ENCODE measurements at places on chromosomes 12 and 14.

GRCh38 chr12:94941440-94941862 is 62.0 kb downstream of the NDUFA12 start:
- DNase-seq = no peak

DNA sequence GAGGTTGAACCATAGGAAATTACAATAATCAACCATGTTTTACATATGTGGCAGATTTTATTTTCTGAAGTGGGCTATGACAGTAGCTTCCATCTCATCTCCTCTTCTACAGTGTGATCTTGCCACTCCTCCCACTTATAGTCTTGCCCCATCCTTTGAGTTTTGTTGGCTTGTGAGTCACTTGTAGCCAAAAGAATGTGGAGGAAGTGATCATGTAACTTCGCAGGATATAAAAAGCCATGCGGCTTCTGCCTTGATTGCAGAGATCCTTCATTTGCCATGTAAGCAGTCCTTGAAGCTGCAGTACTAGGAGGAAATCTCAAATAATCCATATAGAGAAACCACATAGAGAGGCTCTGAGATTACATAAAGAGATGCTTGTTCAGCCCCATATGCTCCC is 13.7 kb upstream of the ZNF84 start:
- no peak for DNase-seq

DNA sequence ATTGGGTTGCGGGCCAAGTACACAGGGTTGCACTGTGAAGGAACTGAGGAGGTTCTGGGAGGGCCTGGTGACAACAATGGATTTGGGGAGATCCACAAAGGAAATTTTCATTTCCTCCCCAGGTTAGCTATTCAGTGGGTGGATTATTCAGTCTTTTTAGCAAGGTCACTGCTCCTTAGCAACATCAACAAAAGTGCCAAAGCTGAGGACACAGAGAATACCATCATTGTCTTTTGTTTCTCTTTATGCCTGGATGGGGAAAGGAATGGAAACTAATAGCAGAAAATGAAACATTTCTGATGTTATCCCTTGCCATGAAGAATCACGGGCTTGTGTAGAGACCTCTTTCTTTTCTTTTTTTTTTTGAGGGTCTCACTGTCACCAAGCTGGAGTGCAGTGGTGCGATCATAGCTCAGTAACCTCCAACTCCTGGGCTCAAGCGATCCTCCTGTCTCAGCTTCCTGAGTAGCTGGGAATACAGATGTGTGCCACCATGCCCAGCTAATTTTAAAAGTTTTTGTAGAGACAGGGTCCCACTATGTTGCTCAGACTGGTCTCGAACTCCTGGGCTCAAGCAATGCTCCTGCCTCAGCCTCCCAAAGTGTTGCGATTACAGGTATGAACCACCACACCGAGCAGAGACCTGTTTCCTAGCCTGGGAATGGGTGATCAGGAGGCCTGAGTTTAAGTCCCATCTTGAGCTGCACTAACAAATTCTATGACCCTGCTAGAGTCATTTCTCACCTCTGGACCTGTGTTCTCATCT is 6.5 kb downstream of the PPP1R3E start:
- DNase-seq = no peak

DNA sequence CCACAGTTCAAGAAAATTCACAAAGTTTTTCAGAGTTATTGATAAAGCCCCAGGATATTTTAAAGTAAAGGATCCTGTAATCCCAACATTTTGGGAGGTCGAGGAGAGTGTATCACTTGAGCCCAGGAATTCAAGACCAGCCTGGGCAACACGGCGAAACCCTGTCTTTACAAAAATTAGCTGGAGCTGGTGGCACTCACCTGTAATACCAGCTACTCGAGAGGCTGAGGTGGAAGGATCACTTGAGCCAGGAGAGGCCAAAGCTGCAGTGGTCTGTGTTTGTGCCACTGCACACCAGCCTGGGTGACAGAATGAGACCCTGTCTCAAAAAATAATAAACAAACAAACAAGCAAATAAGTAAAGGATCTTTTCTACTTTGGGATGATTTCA is 39.5 kb upstream of the LRRK2 start:
- no peak for DNase-seq

DNA sequence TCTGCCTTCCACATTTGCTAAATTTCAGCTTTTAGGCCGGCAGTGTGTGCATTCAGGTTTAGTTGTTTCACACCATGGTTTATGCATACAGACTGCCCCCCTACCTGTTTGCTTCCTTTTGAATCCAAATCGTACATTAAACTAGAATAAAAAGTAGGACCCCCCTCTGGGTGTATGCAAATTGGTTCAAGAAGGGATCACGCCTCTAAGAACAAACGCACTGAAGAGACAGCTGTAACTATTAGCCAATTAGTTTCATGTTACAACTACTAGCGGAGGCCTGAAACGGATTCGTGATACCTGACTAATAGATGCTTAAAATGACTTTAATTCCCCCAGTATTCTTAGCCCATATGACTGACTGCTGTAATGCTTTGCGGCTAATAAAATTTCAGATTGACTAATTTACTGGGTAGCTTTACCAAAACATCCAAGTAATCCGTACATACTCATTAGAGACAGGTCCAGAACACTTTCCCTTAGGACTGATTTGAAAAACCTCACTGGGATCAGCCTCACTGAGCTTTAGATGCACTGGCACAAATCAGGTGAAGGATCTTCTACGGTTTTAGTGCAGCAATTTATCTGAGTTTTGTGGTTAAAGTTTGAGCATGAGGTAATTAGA is 411.8 kb downstream of the NPAS3 start:
- no peak for DNase-seq

DNA sequence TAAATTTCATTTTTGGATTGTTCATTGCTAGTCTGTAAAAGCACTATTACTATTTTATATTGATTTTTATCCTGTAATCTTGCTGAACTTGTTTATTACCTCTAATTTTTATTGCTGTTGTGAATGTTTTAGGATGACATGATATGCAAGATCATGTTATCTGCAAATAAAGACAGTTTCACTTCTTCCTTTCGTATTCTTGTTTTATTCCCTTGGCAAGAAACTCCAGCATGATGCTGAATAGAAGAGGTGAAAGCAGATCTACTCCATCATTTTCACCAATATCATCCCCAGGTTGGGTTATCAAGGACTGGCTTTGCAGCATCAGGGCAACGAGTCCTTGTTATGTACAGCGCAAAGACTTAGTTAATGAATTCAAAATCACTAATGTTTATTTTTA is 2.7 kb upstream of the CLECL1 start:
- DNase-seq = no peak

GRCh38 chr12:40198601-40199000 is 26.2 kb upstream of the LRRK2 start:
- DNase-seq = no peak

DNA sequence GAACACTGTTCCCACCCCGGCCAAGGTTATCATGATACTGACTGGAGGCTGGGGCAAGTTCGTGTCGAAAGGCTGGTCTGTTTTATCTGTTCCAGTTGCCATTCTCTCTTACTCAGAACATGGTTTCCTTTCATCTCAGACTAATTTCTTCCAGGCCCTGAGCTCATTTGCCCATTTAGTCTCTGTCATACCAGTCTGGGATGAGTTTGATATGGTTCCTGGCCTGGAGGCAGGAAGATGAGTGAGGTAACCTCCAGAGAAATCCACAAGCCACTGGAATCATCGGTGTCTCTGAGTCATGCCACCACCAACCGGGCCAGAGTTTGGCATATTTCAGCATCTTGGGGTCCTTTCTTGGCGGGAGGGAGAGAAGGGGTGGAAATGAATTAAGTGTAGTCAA is 114.7 kb downstream of the NTF3 start:
- no peak for DNase-seq

GRCh38 chr14:67738740-67739504 is 37.2 kb downstream of the RDH12 start:
- DNase-seq = no peak

DNA sequence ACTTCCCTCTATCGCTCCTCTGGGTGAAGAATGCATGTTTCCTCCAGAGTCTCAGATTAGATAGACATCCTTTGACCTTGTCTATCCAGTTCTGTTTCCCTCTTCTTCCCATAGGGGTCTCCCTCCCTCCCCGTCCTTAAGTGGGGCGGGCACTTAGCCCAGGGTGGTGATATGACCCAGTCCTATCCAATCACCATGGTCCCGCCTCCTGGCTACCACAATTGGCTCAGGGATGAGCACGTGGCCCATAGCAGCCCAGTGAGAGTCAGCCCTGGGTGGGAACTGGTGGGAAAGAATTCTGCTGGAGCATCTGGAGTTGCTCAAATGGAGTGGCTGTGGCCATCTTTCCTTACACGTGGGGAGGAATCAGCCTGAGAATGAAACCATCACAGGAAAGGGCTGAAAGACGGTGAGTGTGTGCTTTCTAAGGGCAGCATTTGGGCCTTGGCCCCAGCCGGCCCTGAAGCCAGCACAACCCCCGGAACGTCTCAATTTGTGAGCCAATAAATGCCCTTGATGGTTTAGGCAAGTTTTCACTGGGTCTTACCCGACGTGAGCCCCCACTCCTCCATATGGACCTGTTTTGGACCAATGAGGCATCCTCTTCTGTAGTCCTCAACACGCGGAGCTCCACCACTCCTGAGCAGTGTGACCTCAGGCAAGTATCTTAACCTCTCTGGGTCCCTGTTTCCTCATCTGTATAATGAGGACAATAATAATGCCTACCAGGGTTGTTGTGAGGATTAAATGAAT is 14.4 kb upstream of the MLXIP start:
- peak; percentile 86 for DNase-seq

DNA sequence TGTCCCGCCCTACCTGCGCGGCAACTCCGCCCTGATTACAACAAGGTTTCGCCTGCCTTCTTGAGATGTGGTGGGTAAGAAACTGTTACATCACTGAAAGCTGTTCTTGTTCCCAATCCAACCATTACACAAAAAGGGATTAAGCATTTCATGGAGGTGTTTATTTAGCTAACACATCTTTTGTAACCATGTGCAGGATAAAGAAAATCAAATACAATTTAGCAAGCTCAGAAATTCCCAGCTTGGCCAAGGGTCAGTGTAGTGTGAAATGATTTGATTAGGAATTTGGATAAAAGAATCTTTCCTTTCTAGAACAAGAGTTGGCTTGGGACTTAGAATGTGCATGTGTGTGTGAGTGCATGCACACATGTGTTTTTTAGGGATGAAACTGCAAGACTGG is 6.3 kb downstream of the FOXN4 start:
- DNase-seq = no peak

DNA sequence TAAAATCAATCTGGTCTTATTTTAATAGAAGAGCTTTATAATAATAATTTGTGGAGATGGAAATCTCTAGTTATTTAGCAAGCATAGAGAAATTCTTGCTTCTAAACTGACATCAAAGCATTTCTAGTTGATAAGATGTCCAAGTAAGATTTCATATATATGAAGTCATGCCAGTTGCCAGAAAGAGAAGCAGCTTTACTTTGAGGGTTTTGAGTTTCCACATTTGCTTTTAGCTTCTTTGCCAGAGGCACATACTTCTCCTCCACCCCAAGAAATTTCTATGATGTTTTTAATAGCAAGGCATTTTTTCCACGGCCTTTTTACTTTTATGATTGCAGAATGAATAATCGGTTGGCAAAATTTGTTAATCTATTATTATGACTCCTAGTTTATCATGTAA is 24.2 kb upstream of the YAF2 start:
- DNase-seq = no peak

DNA sequence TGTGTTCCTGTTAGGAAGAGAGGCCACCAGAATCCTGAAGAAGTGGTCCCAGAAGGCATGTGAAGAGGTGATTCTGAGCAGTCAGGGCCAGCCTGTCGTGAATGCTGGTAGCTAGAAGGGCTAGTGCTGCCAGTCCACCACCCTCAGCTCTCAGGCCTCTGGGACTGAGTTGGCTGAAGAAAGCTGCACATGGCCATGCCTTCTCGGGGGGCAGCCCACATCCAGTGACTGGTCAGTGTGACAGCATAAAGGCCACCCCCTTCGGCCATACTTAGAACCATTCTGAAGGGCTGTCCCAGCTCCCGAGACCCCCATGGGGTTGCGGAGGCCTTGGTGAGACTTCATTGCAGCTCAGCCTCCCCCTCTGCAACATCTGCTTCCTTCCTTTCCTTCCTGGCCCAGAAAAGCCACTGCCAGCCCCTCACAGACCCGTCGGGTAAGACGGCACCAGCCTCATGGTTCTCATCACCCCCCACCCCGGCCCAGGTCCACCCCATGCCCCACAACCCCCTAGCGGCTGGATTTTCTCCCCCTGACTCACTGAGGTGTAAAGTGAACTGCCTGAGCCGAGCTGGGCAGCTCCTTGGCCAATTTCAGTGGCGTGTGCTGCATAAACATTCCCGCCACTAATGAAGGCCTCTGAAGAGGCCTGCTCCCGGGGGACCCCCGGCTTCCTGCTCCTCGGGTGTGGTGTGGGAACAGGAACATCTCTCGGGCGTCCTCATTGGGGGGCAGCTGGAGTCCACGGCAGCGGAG is 49.5 kb upstream of the DIO3 start:
- DNase-seq = no peak

DNA sequence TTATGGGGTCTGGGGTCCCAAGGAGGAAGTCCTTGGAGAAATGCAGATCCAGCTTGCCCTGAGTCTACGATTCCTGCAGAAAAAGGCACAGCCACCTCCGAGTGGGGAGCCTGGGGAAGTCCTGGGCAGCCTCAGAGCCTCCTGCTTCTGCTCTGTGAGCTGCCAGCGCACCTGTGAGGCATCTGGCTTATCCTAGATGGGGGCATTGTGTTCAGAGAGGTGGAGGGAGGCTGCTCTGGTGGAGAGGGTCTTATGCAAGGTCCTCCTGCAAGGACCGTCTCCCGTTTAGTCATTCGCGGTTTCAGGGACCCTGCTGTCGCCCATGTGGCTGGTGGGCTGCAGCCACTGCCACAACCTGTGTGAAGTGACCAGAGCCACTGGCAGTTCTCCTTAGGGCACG is 53.0 kb upstream of the PRMT8 start:
- DNase-seq = no peak

DNA sequence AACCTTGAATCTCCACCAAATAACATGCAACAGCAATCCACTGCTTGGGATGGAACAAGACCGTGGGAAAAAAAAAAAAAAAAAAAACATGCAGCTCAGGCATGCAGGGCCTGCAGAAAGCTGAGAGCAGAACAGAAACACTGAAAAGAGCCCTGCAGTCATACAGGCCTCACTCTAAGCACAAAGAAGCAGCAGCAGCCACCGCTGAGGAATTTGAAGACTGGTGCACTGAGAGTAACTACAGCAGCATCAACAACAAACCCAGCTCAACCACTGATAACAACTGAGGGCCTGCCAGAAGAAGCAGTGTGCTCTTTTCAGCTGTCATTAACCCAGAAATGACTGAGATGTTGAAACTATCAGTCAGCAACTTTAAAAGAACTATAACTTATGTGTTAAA is 354.7 kb upstream of the TMTC1 start:
- no peak for DNase-seq

DNA sequence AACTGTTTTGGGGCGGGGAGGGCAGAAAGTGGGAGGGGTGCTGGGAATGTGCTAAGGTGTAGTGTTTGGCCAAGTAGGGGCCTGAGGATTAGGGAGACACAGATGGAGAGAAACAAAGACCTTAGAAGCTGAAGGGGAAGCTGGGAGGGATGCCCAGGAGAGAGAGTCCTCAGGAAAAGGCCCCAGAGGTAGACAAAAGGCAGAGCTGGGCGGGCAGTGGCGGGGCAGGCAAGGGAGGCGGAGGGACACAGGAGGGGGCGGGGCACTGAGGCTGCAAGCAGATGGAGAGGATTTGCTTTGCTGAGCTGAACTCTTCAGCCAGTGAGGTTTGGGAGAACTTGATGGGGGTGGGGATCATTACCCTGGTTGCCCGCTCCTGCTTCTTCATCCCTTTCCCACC is 2.8 kb downstream of the PTMS start:
- DNase-seq = peak; percentile 52

GRCh38 chr14:80447392-80447791 is 236.1 kb upstream of the DIO2 start:
- no peak for DNase-seq
